ENCODE measurements at places on chromosomes 5 and 9.
A peak's percentile ranks its signal among the peaks of the same experiment; 100 is the strongest.

DNA sequence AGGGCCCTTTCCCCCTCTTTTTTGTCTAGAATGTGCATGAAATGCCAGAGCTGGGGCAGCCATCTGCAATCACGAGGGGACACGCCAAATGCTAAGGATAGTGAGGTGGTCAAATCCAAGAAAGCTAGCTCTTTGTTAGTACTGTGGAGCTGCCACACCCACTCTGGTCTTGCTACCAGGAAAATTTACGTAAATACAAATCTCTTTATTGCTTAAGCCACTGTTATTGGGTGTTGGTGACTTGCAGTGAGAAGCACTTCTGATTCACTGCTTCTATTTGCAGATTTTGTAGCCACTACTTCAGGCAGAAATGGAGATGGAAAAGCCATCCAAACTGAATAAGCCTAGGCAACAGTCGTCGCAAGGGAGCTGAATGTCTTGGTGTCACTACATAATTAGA is 25.6 kb upstream of the SUSD1 start:
- DNase-seq = no peak

- DNase-seq = no peak
Observed at GRCh38 chr9:15295761-15296405, 11.1 kb downstream of the TTC39B start.

DNA sequence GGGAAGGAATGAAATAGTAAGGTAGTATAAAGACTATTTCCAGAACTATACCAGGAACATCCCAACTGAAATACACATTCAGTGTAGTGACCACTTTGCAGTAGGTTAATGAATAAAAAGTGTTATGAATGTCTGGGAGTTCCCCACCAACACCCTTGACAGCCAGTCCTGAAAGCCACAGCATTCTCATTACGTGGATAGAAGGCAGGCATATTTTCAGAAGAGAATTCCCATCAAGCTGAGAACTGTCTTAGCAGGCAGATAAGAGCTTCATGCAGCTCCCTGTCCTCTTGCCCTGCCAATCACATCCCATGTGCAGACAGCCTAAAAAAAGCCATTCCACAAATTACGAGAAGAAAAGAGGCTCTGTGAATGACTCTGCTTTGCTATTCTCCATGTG is 695.0 kb downstream of the DTWD2 start:
- no peak for DNase-seq

DNA sequence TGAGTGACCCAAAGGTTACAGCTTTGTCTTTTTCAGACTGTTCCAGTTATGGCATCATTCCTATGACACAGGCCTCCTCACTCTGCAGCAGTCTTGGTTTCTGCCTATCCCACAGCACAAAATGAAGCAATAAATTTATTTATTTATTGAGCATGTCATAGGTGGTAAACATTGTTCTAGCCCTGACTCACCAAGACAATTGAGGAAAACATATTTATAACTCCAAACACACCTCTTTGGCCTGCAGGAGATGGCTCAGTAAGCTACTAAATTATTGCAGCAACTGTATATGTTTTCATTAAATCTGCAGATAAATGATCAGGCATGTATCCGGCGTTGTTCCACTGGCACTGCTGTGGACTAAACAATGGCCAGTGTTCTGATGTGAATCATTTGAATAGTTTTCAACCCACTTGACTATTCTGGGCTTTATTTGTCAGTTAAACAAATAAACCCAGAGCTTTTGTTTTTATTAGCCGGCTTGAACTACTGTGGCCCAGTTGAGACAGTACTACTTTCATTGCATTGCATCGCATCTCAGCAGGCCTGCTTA is 83.2 kb downstream of the FOXD1 start:
- no peak for DNase-seq

DNA sequence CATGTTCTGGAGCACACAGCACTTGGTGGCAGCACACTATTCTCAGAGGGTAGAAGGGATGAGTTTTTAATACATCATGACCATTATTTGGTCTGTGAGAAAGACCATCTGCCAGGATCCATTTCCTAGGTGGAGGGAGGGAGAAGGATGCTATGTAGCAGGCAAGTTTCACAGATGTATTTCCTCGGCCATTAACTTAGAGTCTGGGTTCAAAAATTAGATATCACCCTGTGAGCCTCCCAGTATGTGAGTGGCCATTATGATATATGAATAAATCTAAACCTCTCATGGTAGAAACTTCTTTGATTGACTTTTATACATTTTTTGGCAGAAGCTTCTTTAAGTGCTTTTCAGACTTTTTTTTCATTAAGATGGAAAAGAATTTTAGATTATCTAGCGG is 133.9 kb downstream of the SREK1 start:
- DNase-seq = no peak

- DNase-seq = no peak
Observed at GRCh38 chr9:26520141-26520540, 372.5 kb downstream of the CAAP1 start.

- no peak for DNase-seq
Observed at GRCh38 chr9:95411054-95411892, 93.8 kb upstream of the FANCC start.

GRCh38 chr9:104980039-104980654 is 52.2 kb upstream of the ABCA1 start:
- DNase-seq = no peak

- no peak for DNase-seq
Observed at GRCh38 chr5:122967625-122968024, 68.9 kb downstream of the PPIC start.

DNA sequence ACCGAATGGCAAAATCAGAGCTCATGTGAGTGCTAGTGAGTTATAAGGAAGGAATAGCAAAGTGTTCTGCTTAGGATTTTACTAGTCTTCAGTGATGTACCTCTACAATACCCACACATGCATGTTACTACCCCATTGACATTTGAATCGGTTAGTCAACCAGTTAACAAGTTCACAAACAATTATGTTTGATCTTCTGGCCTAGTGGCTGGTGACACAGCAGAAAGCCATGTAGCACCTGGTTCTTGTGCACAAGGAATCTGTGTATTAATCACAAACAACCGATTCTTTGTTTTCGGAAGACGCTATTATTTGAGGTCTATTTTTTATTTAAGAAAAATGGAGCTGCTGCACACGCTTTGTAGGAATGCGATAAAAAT is 41.9 kb downstream of the NTRK2 start:
- no peak for DNase-seq

DNA sequence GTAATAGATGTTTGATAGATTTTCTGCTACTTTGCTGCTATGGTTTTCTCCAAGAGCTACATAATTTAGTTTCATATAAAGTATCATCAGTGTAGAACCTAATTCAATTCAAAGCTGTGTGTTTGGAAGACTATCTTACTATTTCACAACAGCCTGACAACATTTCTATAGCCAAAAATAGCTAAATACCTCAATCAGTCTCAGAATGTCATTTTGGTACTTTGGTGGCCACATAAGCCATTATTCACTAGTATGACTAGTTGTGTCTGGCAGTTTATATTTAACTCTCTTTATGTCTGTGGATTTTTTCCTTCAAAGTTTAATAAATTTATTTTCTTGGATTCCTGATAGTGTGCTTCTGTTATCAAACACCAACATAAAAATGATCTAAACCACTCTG is 35.1 kb upstream of the CCDC152 start:
- no peak for DNase-seq

DNA sequence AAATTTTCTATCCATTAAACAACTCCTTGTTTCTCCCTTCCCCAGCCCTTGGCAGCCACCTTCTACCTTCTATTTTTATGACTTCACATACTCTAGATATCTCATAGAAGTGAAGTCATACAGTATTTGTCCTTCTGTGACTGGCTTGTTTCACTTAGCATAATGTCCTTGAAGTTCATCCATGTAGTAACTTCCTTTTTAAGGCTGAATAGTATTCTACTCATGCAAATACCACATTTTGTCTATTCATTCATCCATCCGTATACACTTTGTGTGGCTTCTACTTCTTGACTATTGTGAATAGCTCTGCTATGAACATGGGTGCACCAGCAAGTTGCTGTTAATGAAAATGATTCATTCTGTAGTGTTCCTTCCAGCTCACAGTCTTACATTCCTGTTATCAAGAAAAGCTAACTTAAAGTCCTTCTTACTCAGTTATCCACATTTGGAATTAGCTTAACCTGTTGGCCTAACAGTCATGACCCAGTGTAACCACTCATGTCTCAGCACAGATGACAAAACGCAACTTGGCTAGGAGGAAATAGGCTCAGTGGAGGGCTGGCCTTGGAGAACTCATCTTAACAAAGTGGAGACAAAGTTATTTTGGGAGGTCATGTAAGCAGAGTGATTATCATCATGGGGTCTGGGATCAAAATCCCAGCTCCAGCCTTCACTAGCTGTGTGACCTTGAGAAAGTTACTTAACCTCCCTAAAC is 129.7 kb upstream of the MAP3K1 start:
- no peak for DNase-seq

DNA sequence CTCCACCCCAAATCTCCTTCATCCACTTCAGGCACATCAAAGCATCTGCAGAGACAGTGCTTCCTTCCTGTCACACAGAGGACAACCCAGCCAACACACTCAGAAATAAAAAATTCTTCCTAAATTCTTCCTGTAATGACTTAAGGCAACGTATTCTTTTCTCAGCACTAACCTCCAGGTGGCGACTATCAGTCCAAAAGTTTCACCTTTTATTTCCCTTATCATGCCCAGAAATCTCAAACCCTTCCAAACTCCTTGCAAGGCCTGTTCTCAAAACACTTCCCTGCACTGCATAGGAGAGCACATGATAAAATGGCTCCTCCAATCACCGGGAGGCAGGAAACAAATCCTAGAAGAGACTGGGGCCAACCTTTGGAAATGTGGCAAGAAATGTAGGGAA is 35.1 kb downstream of the SLIT3 start:
- DNase-seq = no peak

- peak; percentile 9 for DNase-seq
Observed at GRCh38 chr5:143066556-143067281, 296.5 kb downstream of the ARHGAP26 start.

- DNase-seq = no peak
Observed at GRCh38 chr5:146877783-146878475, 628 bp downstream of the PPP2R2B start.

DNA sequence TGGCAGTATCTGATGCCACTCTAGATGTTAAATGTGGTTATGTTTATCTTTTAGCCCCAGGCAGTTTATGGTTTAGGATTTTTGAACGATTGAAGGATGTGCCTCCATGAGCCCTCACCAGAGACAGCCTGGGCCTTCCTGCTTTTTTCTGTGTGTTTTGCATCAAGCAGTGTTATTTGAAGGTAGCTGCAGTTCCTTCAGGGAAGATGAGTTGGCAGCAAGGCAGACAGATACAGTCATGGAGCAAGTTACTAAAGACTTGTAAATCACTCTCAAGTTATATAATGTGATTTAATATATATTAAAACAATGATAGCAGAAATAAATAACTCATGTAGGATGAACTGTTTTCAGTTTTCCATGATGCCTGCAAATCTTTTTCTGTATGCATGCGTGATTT is 204.9 kb downstream of the CD180 start:
- DNase-seq = no peak

GRCh38 chr9:99058964-99059921 is 45.7 kb upstream of the TGFBR1 start:
- no peak for DNase-seq

- DNase-seq = no peak
Observed at GRCh38 chr5:73687357-73687756, 61.4 kb downstream of the ARHGEF28 start.

DNA sequence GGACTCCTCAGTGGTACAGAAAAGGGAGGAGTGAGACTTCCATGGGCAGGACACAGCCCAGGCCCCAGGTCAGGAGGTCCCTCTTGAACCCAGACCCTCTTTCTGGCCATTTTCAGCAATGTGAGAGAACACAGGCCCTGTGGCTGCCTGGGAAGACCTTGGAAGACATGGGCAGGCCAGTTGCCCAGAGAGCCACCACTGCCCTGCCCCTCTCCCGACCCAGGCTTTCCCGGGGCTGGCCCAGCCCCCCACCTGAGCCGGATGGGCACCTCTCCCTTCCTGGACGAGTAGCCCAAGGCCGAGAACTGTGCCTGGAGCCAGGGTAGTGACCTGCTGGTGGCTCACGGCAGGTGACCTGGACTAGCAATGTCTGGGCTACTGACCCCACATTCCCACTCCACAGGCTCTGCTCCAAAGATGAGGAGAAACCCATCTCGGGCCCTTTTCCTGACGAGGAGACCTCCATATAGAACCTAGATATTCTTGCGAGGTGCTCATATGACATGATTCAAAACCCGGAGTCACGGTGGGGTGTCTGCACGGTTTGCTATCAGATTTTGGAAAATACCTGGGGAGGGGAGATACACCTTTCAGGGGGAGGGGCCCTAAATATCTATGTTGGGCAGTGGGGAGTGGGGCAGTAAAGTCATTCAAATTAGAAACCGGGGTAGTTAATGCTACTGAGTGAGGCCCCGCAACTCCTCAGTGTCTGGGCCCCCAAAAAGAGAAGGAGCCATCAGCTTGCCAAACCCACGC is 59.4 kb downstream of the ZNF354C start:
- no peak for DNase-seq

DNA sequence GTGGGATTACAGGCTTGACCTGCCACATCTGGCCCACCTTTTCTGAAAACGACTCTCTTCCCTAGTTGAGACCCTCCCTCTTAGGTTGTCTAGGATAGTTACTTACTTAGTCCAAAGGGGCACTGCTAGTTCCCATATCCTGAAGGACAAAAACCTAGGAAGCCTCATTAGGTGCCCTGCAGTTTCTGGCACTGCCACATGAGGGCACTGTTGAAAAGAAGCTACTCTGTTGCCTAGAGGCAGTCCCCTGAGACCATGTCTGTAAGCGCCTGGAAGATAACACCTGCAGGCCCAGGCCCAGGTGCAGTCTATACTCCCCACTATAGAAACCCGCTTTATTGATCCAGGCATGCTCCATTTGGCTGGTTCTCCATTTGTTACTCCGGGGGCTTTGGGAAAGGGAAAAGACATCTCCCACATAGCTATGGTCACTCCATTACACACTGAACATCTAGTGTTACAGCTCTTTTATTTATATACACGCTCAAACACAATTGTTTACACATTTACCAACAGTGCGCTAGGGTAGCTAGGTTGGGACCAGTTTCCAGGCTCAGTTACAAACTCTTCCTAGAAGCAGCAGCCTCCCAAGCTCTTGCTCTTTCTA is 73.4 kb upstream of the PPARGC1B start:
- no peak for DNase-seq

DNA sequence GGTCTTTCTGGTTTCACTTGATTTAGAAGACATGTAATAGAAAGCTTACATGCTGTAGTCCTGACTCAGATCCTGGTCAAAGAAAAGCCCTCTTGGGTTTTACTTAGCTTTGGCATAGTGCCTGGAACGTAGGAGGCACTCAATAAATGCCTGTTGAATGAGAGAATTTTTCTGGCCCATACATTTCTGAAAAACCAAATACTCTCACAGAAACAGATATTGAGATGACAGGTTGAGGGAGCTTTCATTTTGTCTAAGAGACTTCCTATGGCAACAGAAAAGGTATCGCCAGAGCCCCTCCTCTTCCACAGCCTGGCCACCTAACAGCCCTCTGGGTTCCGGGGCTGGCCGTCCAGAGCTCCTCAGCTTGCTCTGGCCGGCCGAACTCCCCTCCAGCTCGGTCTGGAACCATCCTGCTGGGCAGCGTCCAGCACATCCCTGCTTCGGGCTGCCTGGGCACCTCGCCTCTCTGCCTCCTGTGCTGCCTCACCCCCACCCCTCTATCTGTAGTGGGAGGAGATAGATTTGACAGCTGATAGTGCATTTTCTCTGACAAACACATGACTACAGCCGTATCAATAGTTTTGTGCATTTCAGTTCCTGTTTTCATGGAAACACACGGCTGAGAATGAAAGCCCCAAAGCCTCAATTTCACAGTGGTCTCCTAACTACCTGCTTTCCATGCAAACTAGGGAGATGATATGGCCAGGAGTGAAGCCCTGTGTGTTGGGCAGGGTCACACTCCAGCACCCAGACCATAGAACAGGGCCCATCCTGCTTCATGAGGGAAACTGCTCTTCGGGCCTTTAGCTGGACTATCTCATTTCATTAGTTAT is 1.1 kb downstream of the IL4 start:
- no peak for DNase-seq

Measured in stimulated activated CD4-positive, alpha-beta T cell treated with anti-CD3 and anti-CD28 coated beads, Interleukin-1b, Interleukin-23, amount 100 ng/mL, for 24 hours (primary cell).